ENCODE measurements at places on chromosomes 7 and 10.

DNA sequence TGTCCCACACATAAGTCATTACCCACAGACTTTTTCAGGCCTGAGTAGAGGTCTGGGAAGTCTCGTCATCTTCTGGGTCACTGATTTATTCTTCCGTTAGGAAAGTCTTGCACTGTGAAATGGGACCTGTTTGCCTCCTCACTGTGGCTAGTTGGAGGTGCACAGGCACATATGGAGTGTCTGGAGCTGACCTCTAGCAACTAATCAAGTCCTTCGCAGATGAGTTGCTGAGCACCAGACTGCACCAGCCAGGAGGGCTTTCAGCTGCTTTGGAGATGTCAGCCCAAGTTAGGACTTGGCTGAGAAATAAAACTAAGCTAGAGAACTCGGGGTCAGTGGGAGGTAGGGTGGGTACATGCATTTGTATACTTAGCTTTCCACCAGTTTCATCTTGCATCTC, 578.0 kb downstream of the GRID1 start:
- DNase-seq = no peak

DNA sequence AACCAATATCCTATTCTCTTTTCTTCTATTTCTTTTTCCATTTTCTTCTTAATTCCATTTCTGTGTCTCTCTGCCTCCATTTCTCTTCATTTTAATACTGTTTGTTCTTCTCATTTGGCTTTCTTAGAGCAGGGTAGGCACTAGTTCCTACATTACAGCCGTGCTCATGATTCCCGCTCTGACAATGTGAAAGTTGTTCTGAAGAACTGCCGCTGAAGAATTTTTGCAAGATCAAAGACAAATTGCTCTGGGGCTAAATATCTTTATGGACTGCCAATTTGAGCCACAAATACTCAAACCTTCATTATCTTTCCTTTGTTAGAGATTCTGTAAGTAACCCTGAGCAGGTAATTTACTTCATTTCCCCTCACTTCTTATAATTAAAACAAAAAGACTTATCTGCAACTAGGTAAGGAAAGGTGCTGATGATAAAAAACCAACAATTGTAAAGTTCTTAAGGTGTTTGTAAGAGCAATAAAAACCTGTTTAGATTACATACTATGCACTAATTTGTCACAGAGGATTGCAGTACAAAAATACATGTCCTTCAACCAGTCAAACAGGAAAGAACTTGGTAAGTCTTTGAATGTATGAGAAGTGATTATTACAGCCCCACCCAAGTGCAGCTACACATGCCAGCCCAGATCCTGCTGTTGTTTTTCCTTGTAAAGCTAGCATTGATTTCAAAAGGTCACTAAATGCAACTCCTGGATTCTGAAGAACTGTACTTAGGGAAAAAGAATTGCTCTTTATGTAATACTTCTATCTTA, 127.5 kb downstream of the COL28A1 start:
- DNase-seq = no peak

- DNase-seq = no peak
Observed at GRCh38 chr10:103510046-103510685, 16.7 kb downstream of the NEURL1 start.

GRCh38 chr10:1287487-1287886, 231.3 kb downstream of the WDR37 start:
- DNase-seq = no peak

GRCh38 chr7:41729059-41729458, 26.2 kb upstream of the INHBA start:
- no peak for DNase-seq

DNA sequence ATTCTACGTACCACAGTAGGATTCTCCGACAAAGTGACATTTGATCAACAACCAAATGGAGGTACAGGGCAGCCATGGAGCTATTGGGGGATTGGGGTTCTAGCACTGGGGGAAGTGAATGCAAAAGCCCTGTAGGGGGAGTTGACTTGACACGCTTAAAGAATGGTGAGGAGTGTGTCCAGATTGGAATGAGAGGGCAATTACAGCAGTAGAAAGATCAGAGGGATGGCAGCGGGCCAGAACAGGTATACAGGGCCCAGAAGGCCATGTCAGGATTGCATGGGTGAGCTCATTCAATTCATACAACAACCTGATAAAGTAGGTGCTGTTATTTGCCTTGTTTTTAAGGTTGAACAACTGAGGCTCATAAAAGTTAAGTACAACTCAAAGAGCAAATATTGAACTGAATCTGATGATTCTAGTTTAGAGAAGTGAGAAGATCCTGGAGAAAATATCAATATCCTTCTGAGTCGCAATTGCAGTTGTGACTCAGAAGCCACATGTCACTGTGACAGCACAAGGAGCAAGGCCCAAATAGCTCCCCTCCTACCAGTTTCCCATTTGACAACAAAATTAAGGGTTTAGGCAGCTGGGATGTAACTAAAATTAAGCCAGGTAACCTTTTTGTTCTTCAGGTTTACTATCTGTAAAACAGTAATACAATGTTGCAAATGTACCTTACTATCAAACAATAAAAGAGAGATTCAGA, 28.0 kb upstream of the CTTNBP2 start:
- no peak for DNase-seq

DNA sequence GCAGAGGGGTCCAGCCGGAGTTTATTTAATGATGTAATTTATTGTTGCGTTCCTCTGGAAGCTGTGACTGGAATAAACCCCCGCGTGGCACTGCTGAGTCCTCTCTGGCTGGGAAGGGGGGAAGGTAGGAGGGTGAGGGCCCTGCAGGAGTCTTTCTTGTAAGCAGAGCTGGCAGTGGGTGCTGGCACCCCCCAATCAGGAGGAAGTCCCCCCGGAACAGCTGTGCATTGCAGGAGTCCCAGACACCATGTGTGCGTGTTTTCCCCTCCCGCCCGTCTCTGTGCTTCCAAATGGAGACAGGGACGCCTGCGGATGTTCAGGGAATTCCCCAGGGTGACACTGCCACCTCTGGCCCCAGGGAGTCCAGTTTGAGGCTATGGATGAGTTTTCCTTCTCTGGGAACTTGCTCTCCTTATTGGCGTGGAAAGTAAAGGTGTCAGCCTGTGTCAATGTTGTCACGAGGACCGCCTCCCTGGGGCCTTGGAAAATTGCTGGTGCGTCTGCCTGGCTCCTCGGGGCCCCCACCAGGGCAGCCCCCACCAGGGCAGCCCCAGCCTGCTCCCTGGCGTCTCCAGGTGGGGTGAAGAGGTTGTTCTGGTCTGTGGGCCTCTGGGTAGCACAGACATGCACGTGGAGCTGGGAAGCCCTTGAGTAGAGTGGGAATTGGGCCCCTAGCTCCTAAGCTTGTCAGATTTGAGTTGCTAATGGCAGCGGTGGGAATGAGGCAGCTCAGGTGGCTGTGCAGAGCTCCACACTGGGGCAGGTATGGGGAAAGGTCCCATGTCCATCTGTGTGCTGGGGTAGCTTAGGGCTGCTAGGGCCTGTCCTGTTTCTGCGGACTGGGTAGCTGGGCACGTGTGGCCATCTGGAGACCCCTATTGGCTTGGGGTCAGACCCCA, 2.7 kb downstream of the FZD9 start:
- DNase-seq = no peak

DNA sequence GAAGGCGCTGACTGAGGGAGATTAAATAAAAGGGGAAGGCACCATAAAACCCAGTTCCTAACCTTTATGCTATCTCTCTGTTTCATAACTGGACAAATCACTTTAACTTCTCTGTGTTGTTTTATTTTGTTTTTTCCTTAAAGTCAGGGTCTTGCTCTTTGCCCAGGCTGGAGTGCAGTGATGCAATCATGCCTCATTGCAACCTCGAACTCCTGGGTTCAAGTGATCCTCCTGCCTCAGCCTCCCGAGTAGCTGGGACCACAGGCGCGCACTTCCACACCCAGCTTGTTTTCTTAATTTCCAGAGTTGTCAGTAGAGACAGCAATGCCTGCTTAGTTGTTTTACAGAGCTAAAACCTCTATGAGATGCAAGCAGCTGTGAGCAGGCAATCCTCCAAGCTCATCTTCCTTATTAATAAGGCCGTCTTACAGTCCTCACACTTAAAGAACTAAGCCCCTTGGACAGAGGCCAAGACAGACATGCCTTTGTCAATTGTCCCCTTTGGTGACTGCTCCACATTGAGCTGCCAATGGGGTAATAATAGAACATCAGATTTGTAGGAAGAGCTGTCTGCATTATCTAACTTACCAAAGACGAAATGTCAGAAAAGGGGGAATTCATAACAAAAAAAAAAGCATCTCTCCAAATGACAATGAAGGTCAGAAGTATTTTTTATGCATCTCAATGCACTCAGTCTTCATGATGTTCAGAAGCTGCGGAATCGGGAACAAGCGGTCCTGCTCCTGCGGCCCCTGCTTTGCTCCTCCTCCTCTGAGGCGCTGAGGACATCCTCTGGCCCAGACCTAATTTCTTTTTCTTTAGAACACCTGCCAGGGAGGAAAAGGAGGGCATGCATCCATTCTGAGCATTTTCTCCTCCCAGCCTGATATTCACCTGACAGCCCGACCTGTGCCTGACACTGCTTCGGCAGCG, 62.7 kb upstream of the RNF32 start:
- no peak for DNase-seq

DNA sequence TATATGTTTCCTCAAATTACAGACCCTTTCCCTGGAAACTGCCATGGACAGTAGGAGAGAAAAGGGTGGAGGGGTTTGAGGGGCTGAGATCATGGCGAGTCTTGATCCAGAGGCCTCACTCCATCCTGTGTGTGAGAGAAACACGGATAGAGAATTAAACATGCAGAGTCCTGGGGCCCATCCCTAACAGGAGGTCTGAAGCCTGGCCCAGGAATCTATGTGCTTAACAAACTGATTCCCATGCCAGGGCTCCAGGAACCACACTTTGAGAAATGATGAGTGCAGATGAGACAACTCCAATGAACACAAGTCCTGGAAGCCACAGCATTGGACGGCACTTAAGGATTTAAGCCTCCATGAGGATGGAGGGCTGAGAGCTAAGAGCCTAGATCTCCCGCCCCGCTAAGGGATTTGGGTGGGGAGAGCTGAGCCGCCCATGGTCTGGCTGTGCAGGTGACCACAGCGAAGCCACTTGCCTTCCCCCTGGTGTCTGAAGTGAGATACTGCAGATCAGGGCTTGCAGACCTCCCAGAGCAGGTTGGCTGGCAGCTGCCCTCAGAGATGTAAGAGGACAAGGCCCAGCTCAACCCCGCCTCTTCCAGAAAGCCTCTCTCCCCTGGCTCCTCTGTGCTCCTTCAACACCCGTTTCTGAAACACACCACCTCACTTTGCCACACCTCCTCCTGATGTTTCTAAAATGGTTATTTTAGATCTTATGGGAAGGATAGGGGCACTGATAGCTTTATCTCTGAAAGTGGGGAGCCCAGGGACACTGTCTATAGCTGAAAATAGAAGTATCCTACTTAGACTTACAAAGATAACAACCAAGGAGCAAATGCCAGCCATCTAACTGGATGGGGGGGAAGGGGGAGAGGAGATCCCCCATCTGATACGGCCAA, 24.8 kb upstream of the EIF5AL1 start:
- DNase-seq = peak; percentile 66

- DNase-seq = no peak
Observed at GRCh38 chr7:4661871-4662270, 20.2 kb upstream of the FOXK1 start.

- peak; percentile 31 for DNase-seq
Observed at GRCh38 chr7:5598261-5598761, 174.7 kb upstream of the TNRC18 start.

DNA sequence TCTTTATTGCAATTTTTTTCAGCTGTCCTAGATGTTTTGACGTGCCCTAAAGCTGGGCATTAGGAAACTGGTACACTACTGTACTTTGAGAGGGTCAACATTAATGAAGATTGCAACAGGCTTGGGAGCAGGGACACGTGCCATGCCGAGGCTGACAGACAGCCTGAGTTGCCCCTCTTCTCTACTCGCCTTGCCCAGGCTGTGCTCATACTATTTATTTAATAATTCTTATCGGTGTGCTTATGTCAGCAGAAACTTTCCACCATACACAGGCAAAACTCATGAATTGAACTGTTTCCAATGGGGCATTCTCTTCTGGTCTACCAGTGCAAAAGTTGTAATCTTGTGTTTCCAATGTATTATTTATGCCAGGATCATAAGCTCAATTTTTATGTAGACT, 24.4 kb downstream of the C7orf57 start:
- DNase-seq = no peak

DNA sequence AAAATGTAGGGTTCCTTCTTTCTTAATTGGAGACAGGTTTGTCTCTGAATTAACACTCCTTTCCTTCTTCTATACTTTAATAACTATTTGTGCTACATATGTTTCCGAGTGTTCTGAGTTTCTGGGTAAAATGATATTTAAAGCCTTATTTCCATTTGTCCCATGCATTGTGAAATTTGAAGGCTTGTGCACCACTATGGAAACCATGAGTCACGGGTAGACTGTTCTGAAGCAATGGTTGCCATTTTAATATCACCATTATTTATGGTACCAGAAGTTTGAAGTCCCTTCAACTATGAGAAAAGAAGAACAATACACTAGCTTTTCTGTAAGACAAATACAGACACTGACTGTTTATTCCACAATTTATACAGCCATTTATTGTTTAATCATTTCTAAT, 44.7 kb upstream of the ZEB1 start:
- no peak for DNase-seq

DNA sequence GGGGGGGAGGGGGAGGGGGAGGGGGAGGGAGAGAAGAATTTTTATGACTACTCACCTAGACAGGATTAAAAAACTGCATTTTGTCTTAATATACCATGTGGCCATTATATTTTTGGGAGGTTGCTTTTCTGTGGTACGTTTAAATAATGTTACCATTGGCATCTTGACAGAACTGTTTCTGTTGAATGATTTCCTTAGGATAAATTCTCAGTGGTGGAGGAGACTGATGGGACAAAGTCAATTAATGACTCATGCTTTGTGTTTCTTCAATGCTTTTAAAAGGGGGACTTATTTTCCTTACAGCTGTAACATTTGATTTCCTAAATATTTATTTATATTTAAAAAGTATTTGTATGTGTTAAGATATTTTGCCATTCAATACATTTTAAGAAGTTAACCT, 13.7 kb downstream of the AGR2 start:
- no peak for DNase-seq

DNA sequence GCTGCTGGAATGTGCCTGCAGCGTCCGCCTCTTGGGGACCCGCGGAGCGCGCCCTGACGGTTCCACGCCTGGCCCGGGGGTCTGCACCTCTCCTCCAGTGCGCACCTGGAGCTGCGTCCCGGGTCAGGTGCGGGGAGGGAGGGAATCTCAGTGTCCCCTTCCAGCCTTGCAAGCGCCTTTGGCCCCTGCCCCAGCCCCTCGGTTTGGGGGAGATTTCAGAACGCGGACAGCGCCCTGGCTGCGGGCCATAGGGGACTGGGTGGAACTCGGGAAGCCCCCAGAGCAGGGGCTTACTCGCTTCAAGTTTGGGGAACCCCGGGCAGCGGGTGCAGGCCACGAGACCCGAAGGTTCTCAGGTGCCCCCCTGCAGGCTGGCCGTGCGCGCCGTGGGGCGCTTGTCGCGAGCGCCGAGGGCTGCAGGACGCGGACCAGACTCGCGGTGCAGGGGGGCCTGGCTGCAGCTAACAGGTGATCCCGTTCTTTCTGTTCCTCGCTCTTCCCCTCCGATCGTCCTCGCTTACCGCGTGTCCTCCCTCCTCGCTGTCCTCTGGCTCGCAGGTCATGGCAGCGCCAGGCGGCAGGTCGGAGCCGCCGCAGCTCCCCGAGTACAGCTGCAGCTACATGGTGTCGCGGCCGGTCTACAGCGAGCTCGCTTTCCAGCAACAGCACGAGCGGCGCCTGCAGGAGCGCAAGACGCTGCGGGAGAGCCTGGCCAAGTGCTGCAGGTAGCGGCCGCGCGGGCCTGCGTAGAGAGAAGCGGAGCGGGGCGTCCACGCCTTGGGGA, 645 bp downstream of the SLC26A4 start:
- DNase-seq = peak; percentile 61

- DNase-seq = no peak
Observed at GRCh38 chr10:35339942-35340341, 3.6 kb downstream of the CCNY start.

Data from KBM-7 (cell line).